Ascending aorta (tissue), 2 donors: ENCODE measurements at places on chromosomes 3 and 15.

DNA sequence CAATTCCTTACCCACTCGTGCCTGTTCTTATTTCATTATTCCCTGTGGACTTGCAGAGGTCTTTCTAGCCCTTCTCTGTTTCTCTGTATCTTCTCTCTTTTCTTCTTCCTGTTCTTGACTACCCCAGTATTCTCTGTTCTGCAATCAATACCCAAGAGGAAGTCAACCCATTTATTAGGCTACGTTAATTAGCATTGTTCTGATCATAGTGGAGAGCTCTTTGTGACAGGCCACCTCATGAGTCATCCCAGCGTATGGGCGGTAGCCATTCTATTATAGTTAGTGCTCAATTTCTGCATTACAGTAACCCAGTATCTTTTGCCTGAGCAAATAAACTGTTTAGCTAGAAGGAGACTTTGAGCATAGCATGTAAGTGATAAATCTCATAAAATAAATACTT, 259.5 kb upstream of the GRM7 start:
- no peak for DNase-seq

- DNase-seq: peak; percentile 29
Observed at GRCh38 chr15:57769266-57769665, 62.8 kb downstream of the POLR2M start.

GRCh38 chr3:89098964-89099585, 8.3 kb upstream of the EPHA3 start:
- no peak for DNase-seq

- no peak for DNase-seq
Observed at GRCh38 chr15:90550919-90551318, 21.2 kb downstream of the CRTC3 start.

DNA sequence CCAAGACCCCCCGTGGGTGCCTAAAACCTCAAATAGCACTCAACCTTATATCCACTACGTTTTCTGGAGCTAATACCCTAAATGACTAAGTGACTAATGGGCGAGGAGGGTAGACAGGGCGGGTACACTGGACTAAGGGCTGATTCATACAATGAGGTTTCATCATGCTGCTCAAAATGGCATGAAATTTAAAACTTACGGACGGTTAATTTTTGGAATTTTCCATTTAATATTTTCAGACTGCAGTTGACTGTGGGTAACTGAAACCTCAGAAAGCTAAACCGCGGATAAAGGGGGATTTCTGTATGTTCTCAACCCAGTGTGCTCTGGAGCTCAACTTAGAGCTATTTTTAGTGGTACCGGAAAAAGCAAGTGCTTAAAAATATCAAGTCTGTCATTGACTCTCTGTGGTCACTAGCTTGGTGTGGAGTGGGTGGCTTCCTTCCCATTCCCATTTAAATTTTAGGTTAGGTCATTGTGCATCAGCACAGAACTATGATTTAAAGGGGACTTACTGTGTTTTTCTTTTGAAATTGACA, 72.9 kb downstream of the LRRC28 start:
- peak; percentile 15 for DNase-seq

GRCh38 chr3:167644611-167645010, 9.1 kb downstream of the WDR49 start:
- no peak for DNase-seq

DNA sequence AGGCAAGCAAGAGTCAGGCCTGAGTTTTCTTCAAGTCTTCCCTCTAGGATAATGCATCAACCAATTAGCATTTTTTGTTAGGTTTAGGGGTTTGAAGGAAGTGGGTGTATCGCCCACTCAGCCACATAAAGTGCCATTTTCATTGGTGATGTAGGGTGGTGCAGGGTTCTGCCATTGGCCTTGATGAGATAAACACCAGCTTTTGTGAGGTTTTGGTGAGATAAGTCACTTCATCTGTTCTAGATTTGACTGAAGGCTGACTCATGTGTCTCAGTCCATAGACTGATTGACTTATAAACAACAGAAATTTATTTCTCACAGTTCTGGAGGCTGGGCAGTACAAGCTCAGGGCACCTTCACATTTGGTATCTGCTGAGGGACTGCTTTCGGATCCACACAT, 84.5 kb upstream of the C3orf80 start:
- no peak for DNase-seq

GRCh38 chr3:29568355-29568754, 287.5 kb downstream of the RBMS3 start:
- DNase-seq: no peak

- no peak for DNase-seq
Observed at GRCh38 chr15:51731549-51732267, 5.7 kb downstream of the LYSMD2 start.

GRCh38 chr15:26891448-26892181, 24.8 kb downstream of the GABRA5 start:
- DNase-seq: no peak

DNA sequence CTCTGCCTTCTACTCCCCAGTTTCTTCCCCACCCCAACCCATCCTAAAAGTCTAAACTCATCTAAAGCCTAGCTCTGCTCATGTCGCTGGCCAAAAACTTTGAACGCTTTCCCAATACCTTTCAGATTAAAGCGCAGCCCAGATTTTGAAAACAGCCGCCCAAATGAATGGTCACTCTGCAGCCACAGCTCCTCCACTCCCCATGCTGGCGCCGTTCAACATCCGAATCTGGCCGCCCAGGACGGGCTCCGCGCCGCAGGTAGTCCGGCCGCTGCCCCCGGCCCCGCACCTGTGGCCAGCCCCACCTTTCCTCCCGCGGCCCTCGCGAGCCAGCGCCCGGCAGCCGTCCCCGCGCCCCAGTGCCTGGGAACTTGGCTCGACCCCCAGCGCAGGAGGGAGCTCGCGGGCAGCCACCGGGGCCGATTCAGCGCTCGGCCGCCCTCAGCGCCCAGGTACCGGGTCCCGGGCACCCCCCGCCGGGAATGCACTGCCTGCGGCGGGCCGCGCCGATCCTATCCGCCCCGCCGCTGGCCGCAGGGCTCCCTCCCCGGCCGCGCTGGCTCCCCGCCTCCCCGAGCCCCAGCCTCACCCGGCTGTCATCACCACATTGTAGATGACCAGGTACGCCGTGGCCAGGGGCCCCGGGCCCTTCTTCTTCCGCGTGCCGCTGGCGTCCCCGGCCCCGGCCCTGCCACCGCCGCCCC, 417 bp downstream of the HACD2 start:
- no peak for DNase-seq

- DNase-seq: no peak
Observed at GRCh38 chr15:29970402-29970695, 112.4 kb upstream of the GOLGA8J start.

GRCh38 chr3:13346481-13347389, 73.4 kb downstream of the NUP210 start:
- DNase-seq: no peak

DNA sequence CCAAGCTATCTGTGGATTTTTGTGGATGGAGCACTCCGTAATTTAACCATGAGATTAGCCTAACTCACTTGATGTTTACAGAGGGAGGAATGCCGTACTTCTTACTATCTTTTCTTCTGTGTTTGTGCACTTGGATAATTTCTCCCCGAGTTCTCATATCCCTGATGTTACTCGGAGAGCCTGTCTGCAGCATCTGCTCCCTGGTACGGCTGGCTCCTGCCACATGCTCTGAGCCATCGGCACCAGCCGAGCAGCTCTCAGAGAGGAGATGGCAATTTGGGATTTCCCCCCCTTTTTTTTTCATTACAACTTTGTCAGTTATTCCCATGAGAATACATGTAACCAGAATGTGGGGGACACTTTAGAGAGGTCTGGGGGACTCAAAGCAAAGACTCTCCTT, 155.0 kb downstream of the MCTP2 start:
- DNase-seq: no peak

- no peak for DNase-seq
Observed at GRCh38 chr3:189297932-189298331, 126.2 kb downstream of the TPRG1 start.

- no peak for DNase-seq
Observed at GRCh38 chr3:188860147-188860546, 311.6 kb upstream of the TPRG1 start.

GRCh38 chr3:23304424-23304823, 101.3 kb downstream of the UBE2E2 start:
- DNase-seq: no peak
